Cortex of kidney (tissue), 1 donor: ENCODE measurements at places on chromosomes 12 and 14.

- no peak for DNase-seq
Observed at GRCh38 chr12:100795174-100795799, 711 bp downstream of the ANO4 start.

- DNase-seq, result no peak
Observed at GRCh38 chr12:28905220-28905955, 243.7 kb upstream of the FAR2 start.

DNA sequence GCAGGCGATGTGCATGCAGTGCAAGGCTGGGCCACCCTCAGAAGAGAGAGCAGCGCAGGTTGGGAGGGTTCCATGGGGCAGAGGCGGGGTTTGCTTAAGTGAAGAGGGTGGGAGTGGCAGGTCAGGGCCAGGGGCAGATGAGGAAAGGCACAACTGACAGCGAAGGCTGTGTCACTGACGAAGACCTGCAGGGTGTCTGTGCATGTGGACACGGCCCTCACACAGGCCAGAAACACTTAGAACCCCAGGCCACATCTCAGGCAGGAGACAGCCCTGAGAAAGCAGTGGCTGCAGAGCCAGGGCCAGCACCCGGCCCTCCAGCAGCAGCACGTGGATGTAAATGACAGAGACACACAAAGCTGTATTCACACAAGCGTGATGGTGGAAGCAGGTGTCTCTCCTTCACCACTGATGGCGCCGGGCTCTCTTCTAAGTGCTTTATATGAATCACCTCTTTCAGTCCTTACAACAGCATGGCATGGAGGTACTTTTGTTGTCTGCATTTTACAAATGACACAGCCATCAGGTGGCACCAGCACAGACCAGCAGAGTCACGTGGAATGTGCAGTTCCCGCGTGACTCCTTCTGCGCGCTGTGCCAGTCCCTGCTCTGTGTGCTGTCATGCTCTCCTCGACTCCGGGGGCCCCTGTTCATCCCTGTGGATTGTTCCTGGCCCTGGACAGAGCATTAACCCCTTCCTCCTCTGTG is 54.6 kb downstream of the TSPAN11 start:
- DNase-seq, result no peak

DNA sequence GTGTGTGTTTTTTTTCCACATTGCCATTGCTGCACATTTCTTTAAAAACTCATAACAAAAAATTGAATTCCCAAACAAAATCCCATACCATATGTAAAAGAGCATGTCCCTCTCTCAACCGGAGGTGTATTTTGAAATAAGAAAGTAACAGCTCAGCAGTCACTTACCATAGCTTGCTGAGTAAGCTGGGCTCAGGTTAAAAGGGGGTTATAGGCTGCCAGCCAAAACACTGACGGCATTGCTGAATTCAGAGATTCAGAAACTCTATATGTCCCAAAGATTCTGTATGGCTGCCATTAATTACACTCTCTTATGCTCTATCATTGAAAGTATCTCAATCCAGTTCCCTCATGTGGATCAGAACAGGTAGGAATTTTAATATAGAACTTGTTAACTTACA is 276.0 kb downstream of the FOXG1 start:
- DNase-seq, result no peak

DNA sequence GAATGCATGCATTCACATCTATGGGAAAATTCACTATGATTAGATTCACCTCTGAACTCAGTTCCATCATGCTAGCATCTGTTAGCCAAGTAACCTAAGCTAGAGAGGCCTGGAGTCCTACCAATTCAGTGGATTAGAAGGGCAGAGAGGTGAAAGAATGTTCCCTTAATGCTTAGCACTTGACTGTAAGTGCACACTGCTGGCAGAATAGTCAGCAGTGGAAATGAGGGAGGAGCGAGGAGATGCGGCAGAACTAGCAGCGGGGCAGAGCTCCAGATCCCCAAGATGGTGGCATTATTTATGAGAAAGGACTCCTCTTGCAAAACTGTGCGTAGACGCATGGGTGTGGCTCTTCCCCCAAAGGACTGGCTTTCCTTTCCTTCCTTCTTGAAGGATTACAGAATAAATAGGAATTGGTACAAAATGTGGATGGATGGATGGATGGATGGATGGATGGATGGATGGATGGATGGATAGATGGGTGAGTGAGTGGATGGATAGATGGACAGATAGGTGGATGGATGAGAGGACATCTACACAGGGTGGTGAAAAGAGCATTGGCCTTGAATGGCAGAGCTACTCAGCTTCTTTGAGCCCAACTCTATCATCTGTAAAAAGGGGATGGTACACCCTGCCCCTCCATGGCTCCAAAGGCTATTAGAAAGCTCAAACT is 227.2 kb downstream of the CHST11 start:
- no peak for DNase-seq

DNA sequence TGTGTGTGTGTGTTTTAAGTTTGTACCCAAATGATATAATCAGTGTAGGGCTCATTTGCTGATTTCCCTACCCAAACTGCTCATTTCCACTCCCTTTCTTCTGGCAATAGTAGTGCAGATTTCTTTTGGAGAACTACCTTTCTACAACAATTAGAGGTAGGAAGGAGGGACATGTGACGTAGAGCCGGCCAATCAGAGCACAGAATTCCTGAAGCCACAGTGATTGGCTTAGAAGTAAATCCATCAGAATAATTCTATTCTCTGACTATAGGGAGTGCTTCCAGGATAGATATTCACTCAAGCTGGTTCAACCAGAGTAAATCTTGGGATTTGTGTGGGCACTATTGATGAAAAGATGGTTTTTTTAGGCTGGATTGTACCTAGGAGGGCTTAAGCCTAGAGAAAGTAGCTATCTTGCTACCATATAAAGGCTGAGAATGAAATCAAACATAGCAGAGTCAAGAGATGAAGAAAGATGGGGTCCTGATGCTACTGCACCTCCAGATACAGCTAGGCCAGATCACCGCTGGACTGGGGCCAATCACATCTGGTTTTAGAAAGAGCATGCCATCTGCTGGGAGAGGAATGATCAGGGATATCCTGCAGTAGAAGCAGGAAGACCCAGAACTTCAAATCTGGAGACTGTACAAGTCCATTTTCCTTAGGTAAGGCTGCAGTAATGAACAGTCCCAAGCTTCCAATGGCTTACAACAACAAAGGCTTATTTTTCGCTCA is 54.1 kb upstream of the NUAK1 start:
- DNase-seq, result no peak

- DNase-seq, result no peak
Observed at GRCh38 chr12:64187370-64187769, 34.7 kb downstream of the KICS2 start.
